ENCODE measurements at places on chromosomes 5 and 9. TPM values are rescaled to one million over a fixed set of nuclear protein-coding genes. Genes with fewer than 3 reads are reported as not detected.

GRCh38 chr9:18441261-18441660, 32.7 kb upstream of the ADAMTSL1 start:
- DNase-seq = no peak

DNA sequence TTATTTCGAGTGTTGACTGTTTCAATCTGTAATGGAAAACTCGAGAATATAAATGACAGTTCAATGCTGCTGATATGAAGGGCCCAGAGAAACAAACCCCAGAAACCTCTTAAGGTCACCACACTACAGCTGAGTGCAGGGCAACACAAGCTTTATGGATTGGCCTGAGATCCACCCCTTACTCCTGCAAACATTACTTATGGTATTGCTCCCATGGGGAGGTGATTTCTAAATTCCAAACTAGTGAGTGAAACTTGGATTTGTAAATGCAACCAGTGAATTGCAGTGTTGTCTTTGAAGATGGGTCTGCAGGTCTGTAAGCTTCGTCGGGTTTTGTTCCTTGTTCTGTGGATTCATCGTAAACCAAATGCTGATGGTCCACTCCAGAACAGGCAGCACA, 85.4 kb downstream of the NTRK2 start:
- no peak for DNase-seq

- DNase-seq = no peak
These were observed 93.3 kb downstream of the SLF1 start for GRCh38 chr5:94711785-94712184.

DNA sequence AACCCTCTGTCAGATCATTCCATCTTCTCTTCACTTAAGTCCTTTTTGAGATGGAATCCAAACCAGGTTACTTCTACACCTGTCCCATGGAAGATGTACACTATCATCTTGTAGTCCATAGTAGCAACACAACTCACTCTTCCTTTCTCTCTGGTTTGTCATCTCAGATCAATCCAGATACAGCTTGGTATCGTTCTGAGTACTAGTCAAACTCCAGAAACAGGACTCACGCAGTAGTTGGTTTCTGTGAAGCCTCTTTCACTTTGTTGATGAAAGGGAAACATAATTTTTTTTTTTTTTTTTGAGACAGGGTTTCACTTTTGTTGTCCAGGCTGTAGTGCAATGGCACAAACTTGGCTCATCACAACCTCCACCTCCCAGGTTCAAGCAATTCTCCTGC, 484.0 kb downstream of the PRDM9 start:
- no peak for DNase-seq

DNA sequence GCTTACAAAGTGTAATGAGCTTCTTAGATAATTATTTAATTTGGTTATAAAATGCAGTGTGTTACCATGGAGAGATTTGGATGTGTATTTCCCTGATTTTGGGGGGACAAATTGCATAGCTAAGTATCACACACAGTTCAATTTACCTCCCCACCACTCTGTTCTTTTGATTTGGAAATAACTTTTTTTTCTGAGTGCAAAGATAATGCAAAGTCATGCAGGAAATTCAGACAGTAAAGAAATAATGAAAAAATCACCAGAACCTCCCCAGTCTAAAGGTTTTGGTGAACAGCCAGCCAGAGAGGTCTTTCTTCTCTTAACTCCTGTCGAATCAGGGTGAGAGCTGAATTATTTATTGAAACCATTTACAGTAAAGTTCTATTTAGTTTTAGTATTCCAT, 3.2 kb downstream of the ADGRV1 start:
- no peak for DNase-seq

- no peak for DNase-seq
These were observed 15.3 kb downstream of the MEF2C start for GRCh38 chr5:88867638-88868037.

GRCh38 chr5:55989860-55990259, 4.9 kb downstream of the IL6ST start:
- DNase-seq = no peak

GRCh38 chr5:893137-893506, 438 bp downstream of the TRIP13 start:
- DNase-seq = no peak

- DNase-seq = no peak
These were observed 38.0 kb downstream of the C9orf50 start for GRCh38 chr9:129582855-129583254.

- no peak for DNase-seq
These were observed 188.7 kb downstream of the LURAP1L start for GRCh38 chr9:12963537-12963936.

GRCh38 chr5:61399679-61400078, 67.6 kb downstream of the ZSWIM6 start:
- DNase-seq = no peak

- DNase-seq = no peak
These were observed 343.1 kb downstream of the CTNND2 start for GRCh38 chr5:11560915-11561697.

- no peak for DNase-seq
These were observed 10.6 kb upstream of the SH3RF2 start for GRCh38 chr5:145925803-145926202.

- DNase-seq = no peak
These were observed 1.6 kb downstream of the FBLL1 start for GRCh38 chr5:168530621-168531150.

GRCh38 chr5:141560151-141560550, 58.6 kb downstream of the DIAPH1 start:
- peak; percentile 19 for DNase-seq

GRCh38 chr5:172757394-172758010, 13.5 kb downstream of the DUSP1 start:
- DNase-seq = no peak

DNA sequence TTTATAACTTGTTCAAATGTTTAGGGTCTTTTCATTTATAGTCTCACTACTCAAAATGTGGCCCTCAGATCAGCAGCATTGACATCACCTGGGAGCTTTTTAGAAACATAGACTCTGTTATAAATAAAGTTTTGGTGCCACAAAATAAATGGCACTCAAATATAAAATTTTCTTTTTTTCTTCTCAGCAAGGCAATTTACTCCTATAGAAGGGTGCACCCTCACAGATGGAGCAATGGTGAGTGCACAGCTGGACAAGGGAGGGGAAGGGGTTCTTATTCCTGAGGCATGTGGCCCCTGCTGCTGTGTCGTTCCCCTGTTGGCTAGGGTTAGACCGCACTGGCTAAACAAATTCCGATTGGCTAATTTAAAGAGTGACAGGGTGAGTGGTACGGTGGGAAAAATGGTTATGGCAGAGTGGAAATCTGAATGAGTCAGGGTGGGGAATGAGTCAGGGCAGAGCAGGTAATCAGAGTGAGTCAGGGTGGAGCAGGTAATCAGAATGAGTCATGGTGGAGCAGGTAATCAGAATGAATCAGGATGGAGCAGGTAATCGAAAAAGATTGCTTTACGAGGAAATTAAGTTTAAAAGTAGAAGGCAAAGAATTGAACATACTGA, 31.8 kb upstream of the C7 start:
- no peak for DNase-seq

- no peak for DNase-seq
These were observed 131.0 kb downstream of the NSG2 start for GRCh38 chr5:174176511-174176910.

DNA sequence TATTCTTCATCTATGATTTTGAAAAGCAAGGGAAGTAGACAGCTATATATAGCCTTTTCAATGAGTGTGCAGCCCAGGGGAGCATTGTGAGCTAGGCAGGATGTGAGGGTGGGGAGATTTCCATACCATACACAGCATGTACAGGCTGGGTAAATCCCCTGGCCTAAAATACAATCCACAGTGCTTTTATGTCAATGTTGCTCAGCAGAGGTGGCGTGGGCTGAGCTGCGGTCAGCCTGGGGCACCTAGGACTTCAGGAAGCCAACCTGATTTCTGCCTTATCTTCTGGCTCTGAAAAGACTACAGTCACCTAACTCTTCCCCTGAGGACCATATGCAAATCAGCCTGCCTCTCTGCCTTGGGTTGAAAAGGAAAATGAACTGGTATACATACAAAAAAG, 6.3 kb upstream of the GARIN3 start:
- peak; percentile 7 for DNase-seq

- DNase-seq = no peak
These were observed 540.5 kb downstream of the KCTD16 start for GRCh38 chr5:144711172-144711571.

- no peak for DNase-seq
These were observed 1.1 kb upstream of the SYNPO start for GRCh38 chr5:150639377-150639692.

Gene OLFML2A
- 48.3 TPM for total RNA-seq

Gene SPATA31E1
- total RNA-seq = 0.06 TPM

Gene RNF44
- 98.4 TPM for total RNA-seq

Gene ZNF483
- 2.0 TPM for total RNA-seq

Gene SHISAL2B
- total RNA-seq = not detected

Gene TAF11L10
- total RNA-seq = not detected

Gene C5orf58
- not detected for total RNA-seq

Gene ENG
- total RNA-seq = 34.8 TPM

Gene TMEM8B
- 22.8 TPM for total RNA-seq
